ENCODE measurements at places on chromosomes 5 and 9.

GRCh38 chr5:92641031-92641962 lies 939.7 kb downstream of the NR2F1-AS1 start:
- peaks cover 72% of the 10 kb centered on the region for H3K4me1 ChIP-seq
- no peak overlapping the region for H3K4me3 ChIP-seq
- peak; percentile 39 for DNase-seq
- peak overlapping the region; percentile 18 for H3K27ac ChIP-seq

GRCh38 chr9:136527131-136527530 lies 18.7 kb downstream of the NOTCH1 start:
- no peak for DNase-seq
- no peaks in the 10 kb centered on the region for H3K4me1 ChIP-seq

DNA sequence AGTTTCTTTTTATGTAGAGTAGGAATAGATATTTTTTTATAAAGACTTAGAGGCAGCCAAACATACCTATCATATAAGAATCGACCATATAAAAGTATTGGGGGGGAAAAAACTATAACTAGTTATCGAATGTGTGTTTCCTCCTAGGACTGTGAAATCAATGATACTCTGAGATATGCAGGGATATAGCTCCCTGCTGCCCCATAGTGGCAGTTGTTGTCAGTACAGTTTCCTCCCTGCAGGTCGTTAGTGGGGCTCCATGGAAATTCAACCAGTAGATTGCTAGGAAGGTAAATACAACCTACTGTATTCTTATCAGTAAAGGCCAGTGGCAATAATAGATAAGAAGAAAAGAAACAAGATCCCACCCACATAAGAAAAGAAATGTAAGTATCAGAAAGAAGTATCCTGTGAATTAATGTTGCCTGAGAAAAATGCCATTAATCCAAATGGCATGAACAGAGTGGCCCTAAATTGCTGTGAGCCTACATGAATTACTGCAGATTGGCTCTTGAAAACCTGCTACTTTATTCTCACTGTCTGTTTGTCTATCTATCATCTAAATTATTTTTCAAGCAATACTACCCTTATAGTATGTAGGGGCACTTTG lies 136.9 kb upstream of the FBN2 start:
- no peaks in the 10 kb centered on the region for H3K36me3 ChIP-seq
- DNase-seq, result peak; percentile 68
- H3K27ac ChIP-seq, result no peak overlapping the region
- no peaks in the 10 kb centered on the region for H3K4me1 ChIP-seq
- H3K4me3 ChIP-seq, result no peak overlapping the region

DNA sequence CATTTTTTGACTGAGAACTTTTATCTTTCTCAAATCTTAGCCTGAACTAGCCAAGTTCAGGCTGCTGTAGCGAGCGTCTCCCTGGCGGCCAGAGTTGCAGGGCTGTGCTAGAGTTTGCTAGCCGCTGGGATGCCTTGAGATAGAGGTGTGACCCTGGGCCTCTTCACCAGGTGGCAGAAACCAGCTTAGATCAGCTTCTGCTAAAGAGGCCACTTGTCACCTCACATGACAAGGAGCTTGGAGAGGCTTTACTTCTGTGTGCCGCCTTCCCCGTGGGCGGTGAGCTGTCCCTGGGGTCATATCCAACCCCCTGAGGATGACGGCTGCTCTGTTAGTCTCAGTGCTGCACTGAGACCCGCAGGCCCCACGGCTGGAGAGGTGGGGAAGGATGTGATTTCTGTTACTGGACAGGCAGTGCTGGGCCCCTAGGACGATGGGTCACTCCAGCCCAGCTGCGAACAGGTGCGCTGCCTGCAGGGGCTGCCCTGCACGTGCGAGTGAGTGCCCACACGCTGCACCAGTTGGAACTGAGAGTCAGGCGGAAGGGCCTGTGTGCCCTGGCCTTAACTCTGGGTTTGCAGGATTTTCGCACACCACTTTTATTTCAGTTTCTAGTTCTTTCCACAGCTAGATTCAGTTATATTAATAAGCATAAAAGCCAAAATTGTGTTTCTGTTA lies 63.8 kb downstream of the EHMT1 start:
- H3K4me3 ChIP-seq, result no peak overlapping the region
- no peaks in the 10 kb centered on the region for H3K27me3 ChIP-seq
- peaks cover 13% of the 10 kb centered on the region for H3K4me1 ChIP-seq
- DNase-seq, result peak; percentile 57
- H3K27ac ChIP-seq, result no peak overlapping the region
- H3K36me3 ChIP-seq, result no peaks in the 10 kb centered on the region

- no peak overlapping the region for H3K4me3 ChIP-seq
- no peaks in the 10 kb centered on the region for H3K27me3 ChIP-seq
- no peaks in the 10 kb centered on the region for H3K36me3 ChIP-seq
- H3K27ac ChIP-seq, result no peak overlapping the region
These were observed 51.3 kb downstream of the TMEM167A start for GRCh38 chr5:83025690-83026478.

DNA sequence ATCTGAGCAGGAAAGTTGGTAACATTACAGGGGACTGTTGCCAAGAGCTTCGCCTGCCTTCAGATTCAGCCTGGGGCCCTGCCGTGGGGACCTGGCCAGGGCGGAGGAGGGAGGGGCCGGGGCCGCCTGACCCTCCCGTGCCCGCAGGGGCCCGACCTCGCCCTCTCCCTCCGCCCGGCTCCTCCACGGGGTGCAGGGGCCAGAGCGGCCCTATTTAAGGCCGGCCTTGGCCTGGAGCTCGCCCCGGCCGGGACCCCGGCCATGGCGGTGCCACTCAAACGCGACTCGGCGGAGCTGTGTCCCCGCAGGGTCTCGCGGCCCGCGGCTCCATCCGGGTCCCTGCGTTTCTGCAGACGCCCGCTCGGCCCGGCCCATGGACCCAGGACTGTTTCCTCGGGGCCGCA lies 757 bp downstream of the TMEM250 start:
- DNase-seq, result no peak
- no peaks in the 10 kb centered on the region for H3K27me3 ChIP-seq
- peaks cover 3% of the 10 kb centered on the region for H3K36me3 ChIP-seq
- peak overlapping the region; percentile 92 for H3K27ac ChIP-seq

Data from cardiac muscle cell (in vitro differentiated cells and primary cell).